ENCODE measurements at places on chromosomes 1 and 21.
A peak's percentile ranks its signal among the peaks of the same experiment; 100 is the strongest.

GRCh38 chr21:40586575-40586974 is 260.4 kb downstream of the DSCAM start:
- no peak for DNase-seq

DNA sequence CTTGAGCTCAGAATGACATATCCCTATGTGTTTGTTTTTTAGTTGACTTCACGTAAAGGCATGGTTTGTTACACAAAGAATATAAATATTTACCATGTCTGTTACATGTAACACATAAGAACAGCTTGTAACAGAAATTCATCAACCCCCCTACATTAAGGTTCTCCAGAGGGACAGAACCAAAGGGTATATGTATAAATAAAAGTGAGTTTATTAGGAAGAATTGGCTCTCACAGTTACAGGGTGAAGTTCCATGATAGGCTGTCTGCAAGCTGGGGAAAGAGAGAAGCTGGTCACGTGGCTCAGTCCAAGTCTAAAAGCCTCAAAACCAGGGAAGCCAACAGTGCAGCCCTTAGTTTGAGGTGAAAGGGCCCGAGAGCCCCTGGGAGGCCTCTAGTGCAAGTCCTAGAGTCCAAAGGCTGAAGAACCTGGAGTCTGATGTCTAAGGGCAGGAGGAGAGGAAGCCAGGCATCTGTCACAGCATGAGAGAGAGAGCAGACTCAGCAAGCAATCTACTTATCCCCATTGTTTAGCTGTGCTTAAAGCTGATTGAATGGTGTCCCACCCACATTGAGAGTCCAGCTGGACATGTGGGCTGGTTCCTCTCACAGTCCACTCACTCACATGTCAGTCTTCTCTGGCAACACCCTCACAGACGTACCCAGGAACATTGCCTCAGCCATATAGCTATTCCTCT is 15.8 kb downstream of the THRAP3 start:
- DNase-seq = no peak

- peak; percentile 49 for DNase-seq
Measured at GRCh38 chr1:9705337-9706093, 54.0 kb downstream of the PIK3CD start.

DNA sequence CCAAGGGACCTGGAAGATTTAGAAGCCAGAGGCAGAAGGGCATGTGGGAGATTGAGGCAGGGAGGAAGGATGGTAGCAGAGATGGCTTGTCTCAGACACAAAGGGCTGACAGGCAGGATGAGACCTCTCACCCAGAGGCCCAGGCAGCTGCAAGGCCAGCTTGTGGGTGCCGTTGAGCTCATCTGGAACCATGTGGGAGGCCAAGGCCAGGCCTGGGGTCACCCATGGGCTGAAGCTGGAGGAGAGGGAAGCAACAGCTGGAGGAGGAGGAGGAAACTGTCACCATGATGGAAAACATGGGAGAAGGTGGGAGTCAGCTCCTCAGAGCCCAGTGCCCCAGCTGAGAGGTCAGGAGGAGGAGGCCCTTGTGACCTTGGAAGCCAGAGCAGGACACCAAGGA is 6.4 kb downstream of the CRABP2 start:
- DNase-seq = no peak

- no peak for DNase-seq
Measured at GRCh38 chr21:46115441-46116188, 17.7 kb downstream of the COL6A2 start.

GRCh38 chr1:228062812-228063211 is 19.7 kb upstream of the ARF1 start:
- no peak for DNase-seq

- DNase-seq = no peak
Measured at GRCh38 chr1:29129916-29130315, 6.2 kb upstream of the TMEM200B start.

DNA sequence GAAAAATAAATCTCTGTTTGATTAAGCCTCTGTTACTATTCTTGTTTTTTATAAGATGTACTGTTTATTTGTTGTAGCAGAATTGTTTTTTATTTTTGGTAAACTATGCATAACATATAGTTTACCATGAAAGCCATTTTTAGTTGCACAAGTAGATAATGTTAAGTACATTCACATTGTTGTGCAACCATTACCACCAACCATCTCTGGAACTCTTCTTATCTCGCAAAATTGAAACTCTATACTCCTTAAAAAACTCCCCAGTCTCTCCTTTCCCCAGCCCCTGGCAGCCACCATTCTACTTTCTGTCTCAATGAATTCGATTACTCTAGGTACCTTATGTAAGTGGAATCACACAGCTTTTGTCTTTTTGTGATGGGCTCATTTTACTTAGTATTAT is 27.4 kb upstream of the UHMK1 start:
- no peak for DNase-seq

GRCh38 chr1:66373157-66373591 is 160.8 kb upstream of the SGIP1 start:
- DNase-seq = no peak

DNA sequence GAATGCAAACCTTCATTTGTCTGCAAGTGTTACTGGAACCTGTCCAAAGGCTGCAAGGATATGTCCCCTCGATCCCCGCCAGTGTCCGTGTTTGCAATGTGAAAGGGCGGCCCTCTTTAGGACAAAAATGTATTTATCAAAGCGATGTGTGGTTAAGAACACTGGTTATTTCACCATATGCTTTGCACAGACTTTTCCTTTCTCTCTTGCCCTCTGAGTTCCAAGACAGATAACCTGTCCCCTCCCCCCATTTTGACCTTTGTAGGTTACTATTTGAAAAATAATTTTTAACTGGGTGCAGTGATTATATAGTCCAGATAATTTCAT is 1.8 kb downstream of the CHRM3 start:
- DNase-seq = no peak

DNA sequence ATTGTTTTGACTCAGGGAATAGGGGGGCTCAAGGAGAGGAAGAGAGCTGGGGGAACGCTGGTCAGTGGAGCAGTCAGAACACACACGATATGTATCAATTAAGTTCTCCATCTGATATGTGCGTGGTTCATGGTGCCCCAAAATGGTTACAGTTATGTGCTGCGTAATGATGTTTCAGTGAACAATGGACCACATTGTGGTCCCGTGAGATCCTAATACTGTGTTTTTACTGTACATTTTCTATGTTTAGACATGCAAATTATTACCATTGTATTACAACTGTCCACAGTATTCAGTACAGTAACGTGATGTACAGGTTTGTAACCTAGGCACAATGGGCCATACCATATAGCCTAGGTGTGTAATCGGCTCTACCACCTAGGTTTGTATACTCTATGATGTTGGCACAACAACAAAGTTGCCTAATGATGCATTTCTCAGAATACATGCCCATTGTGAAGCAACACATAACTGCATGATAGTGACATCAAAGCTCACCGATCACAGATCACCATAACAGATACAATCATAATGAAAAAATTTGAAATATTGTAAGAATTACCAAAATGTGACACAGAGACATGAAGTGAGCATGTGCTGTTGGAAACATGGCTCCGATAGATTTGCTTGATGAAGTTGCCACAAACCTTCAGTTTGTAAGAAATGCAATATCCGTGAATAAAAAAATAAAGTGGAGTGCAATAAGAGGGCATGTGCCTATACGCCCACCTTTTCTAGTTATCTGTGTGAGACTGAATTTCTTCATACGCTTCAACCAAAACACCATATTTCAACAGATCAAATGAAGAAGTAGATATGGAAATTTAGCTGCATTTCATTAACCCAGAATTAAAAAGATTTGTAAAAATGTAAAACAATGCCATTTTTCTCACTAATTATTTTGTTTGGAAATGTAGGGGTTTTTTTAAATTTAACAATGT is 14.8 kb upstream of the TMEM54 start:
- DNase-seq = no peak

- DNase-seq = peak; percentile 63
Measured at GRCh38 chr21:45248893-45249381, 38.8 kb downstream of the POFUT2 start.

- DNase-seq = no peak
Measured at GRCh38 chr1:34054920-34055319, 110.1 kb downstream of the CSMD2 start.

- DNase-seq = no peak
Measured at GRCh38 chr21:45087022-45087823, 12.8 kb downstream of the ADARB1 start.

DNA sequence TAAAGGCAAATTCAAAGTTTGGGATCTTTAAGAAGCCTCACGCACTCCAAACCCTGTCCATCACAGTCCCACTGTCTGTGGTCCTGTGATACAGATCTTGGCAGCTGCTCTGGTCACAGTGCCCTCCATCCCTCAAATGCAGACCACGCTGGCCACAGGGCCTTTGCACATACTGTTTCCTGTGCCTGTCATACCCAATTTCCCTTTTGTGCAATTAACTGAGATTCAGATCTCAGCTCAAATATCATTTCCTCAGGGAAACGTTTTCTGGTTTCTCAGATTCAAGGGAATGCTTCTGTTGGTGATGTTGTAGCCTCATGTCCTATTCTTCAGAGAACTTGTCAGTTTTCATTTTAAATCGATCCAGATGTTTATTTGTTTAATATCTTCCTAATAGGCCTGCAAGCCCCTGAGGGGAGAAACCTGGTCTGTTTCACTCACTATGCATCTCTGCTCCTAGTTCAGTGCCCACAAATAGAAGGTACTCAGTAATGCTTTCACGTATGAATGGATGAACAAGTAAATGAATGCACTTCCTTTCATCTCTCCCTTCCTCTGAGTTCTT is 24.2 kb upstream of the GRIK3 start:
- DNase-seq = no peak

GRCh38 chr1:58149271-58149812 is 397.2 kb downstream of the OMA1 start:
- DNase-seq = no peak

DNA sequence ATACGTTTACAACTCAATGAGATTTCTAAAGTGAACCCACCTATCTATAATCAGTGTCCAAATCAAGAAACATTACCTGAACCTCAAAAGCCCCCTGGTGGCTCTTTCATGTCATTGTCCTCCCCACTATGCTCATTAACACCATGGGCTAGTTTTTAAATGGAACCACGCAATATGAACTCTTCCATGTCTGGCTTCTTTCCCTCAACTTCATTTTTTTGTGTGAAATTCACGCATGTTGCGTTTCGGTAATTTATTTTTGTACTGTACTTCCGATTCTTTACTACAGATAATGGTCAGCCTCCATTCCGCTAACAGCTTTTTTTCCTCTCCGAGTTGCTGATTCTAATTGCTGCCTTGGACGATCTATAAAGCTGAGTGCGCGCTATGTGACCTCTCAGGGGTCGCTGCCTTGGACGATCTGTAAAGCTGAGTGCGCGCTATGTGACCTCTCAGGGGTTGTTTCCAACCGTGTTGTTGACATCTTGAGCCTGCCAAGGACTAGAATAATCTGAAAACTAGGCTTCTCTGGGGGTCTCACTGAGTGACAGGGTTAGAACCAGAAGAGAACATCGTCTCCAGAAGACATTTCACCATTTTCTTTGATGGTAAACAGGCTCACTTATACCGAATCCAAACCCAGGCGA is 1.1 kb upstream of the CACYBP start:
- DNase-seq = peak; percentile 33

- DNase-seq = peak; percentile 45
Measured at GRCh38 chr1:55378582-55378981, 163.4 kb upstream of the USP24 start.

DNA sequence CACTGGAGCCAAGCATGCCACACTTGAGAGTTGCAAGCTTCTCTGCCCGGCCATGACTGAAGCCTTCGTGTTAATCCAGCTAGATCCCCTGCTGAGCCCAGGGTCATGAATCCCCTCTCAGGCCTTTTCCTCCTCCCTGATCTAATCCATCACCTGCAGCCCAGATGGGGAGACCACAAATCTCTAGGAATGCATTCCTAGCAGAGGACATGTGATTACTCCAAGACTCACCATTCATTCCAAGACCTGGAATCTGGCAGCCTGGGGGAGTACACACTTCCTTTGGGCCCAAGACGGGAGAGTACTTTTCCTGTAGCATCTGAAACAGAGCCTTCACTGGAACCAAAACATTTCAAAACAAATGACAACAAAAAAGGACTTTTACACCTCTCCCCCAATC is 269.3 kb upstream of the NFIA start:
- DNase-seq = no peak

All from fibroblast of gingiva (primary cell).